ENCODE measurements at places on chromosomes 16 and 17.
A peak's percentile ranks its signal among the peaks of the same experiment; 100 is the strongest.

DNA sequence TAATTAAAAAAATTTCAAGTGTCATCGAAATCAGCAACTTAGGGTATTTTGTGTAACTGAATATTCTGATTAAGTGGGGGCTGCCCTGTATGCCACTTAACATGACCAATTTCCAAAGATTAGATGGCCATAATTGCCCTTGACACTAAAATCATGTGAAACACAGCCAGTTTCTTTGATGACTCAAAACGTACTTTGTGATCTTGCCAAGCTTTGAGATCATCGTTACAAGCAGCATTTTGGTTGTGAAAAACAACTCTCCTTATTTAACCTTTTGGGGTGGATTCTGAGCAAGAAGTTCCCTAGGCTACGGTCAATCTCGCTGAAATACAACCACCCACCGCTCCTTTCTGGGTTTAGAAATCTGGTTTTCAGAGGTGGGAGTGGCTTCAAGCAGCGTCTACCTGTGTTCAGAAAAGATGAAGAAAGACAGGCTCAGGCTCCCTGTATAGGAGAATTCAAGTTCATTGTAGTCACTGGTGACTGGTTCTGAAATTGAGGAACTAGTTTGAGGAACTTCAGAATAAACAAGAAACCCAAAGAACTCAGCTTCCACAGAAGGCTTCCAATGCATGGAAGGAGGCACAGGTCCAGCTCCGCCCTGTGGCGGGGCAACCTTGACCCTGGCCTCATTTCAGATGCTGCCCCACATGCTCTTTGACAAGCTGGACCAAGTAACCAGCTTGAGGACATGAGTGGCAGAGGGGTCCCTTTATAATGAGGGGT lies 9.4 kb downstream of the MAP3K14 start:
- peak; percentile 53 for DNase-seq

GRCh38 chr16:78022347-78023060 lies at the start of gene CLEC3A:
TSS of gene CLEC3A (plus strand) at chr16:78022548. CDS start at chr16:78022627, 79 bp downstream.
- DNase-seq, result no peak

DNA sequence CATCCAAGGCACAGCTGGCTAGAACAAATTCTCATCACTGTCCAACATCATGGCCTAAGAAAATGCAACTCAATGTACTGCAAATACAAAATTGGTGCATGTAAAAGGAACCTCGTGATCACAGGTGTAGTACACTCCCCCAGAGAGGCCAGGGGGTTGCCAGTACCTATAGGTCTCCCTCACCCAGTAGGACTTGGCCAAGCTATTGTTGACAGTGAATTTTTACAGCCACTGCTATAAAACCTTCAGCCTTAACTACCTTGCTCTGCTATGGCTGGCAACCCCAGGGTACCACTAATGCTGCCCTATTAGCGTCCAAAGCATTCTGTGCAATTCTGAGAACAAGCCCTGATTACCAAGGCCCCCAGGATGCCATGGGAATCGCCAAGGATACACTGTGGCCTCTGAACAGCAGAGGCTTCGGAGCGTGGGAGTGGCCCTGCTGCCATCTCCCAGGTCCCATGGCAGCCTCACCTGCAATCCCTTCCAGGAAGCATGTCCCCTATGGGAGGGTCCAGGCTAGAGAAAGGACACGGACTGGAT lies 67.6 kb downstream of the SDK2 start:
- no peak for DNase-seq

DNA sequence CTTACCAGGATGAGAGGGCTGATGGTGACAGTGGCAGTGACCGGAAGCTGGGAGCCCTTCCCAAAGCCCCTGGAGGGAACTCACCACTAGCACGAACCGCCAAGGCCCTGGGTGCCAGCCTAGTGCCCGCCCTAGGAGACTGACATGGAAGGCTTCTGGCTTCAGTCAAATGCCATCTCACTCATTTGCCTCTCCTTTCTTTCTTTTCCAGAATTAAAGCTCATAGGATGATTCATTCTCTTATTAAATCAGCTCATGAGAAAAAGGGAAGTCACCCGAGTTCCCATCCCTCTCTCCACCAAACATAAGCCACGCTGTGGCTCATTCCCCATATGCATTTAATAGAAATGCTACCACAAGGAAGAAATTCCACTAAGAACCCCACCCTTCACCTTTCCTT lies 12.1 kb downstream of the CUEDC1 start:
- no peak for DNase-seq

GRCh38 chr17:17902376-17902775 lies 65.6 kb upstream of the SREBF1 start:
- no peak for DNase-seq

DNA sequence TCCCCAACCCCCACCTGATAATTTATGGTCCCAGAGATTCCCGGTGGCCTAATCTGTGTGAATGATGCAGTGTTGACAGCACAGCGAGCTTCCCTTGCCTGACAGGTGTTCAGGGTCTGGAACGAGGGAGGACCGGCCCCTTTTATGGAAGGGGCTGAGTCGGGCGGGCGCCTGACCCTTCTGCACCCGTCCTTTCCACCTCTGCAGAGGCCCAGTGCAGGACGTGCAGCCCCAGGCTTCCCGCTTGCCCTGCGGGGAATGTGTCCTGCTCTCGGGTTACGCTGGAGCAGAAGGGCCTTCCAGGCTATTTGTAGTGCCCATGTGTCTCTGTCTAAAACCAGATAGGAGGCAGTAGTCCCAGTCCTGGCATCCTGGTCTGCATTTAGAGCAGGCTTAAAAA lies 16.2 kb downstream of the SMTNL2 start:
- no peak for DNase-seq

- DNase-seq, result no peak
Measured at GRCh38 chr17:55219934-55220333, 44.8 kb upstream of the HLF start.

GRCh38 chr17:11742886-11743285 lies 144.6 kb downstream of the DNAH9 start:
- DNase-seq, result no peak

DNA sequence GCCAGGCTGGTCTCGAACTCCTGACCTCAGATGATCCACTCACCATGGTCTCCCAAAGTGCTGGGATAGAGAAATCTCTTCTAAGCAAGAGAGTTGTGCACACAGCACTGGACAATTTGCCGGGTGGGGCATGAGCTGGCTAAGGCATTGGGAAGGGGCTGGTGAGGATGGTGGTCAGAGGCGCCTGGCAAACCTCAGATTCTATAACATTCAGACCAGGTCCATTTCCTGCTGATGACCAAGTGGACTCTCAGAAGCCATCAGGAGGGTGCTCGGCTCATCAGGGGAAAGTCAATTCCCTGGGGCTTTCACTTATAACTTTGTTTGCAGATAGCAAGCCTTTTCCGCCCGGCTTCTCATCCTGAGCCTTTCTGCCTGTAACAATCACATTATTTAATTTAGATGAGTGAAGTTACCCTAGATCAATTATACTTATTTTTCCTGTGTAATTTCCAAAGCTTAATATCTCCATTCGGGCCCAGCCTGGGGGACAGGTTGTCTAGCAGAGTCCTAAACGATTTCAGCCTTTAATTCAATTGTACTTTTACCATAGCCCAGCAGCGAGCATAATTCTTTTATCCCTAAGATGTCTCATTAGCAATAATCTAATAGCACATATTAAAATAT lies 15.0 kb upstream of the SLC6A2 start:
- DNase-seq, result no peak

DNA sequence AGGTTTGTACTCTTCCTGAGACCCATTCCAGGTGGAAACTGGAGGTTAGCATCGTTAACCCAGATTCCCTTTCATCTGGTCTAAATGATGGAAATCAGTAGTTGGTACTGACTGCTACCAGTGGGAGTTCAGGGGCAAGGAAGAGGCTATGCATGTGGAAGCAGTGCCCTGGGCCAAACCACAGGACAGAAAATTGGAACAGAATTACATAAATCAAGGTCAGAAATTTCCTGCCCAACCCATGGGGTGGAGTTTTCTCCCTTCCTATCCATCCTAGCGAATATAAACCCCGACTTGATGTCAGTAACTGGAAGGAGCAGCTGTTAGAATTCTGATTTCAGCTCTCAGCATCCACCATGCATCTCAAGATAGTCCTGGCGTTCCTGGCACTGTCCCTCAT lies at the start of gene AOC2:
TSS of gene AOC2 (plus strand) at position 310 of the 400 bp plus-strand sequence. CDS start at position 357, 47 bp downstream.
- no peak for DNase-seq

DNA sequence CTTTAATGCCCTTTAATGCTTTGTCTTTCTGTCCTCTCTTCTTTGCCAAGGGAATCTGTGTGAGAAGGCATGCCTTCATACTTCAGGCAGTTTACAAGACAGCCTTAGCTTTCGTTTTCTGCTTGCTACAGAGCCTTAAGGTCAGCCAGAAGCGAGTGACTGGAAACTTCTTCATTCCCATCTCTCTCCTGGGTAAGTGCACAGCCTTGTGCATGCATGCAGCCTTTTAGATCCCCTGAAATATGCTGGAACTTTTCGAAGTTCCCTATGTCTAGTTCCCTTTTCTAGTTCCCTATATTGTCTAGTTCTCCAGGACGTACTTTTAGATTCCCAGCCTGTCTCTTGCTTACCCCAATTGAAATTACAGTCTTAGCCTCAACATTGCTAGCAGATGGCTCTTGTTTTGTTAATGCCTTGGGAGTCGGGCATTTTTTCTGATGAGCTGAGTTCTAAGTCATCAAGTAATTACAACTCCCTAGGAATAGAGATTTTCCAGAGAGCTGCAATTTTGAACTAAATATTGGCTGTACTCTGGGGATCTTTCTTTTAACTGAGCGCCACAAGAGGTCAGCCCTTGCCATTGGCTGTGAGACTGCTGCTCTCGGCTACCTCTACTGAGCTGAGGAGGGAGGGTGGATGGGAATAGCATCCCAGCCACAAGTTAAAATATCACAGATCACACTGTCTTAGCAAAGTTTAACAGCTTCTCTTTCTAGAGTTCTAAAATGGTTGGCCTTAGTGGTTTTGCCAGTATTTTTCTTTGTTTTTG lies 22.7 kb upstream of the PPM1D start:
- DNase-seq, result peak; percentile 9

GRCh38 chr16:81036751-81037350 lies 1.2 kb downstream of the ATMIN start:
- DNase-seq, result no peak

All from amniotic stem cell (primary cell).